Upper lobe of right lung (tissue), 1 donor: ENCODE measurements at places on chromosomes 3 and 15. TPM values are rescaled to one million over a fixed set of nuclear protein-coding genes. Genes with fewer than 3 reads are reported as not detected.

DNA sequence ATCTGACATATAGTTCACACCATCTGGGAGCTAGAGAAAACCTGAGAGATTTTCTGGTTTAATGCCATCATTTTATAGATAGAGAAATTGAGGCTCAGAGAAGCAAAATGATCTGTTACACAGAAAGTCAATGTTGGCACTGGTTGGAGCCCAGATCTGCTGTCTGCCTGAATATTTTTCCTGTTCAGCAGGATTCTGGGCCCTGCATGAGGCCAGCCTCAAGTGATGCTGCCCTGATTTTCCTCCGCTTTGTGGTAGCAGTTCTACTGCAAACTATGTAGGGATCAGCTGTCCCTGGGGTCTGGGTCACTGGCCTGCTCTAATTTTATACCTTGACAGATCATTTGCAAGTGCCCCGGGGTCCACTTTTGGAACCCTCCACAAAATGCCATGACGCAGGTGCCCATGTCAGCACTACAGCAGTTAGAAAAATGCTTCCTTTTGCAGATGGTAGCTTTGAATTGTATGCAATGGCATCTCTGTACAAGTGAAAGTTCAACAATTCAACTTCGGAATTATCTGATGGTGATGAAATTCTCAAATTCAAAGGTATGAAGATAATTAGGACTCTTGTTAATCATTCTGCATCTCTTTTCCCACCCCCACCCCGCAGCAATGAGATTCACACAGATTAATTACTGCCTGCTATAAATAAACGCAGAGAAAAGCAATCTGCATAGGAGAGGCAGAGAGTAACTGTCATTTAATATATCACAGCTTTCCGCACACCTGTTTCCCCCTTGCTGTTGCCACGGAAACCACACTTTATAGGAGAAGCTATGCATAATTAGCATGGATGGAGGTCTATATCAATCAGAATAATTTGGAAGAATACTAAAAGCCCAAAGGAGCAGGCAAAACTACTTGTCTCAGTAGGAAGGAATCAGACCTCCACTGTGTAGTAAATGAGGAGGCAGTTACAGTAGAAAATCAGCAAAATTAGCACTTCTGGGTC is 222.6 kb downstream of the PDCD6IP start:
- H3K4me1 ChIP-seq = no peaks in the 10 kb centered on the region
- H3K4me3 ChIP-seq = no peak overlapping the region
- H3K36me3 ChIP-seq = no peaks in the 10 kb centered on the region
- H3K27me3 ChIP-seq = no peaks in the 10 kb centered on the region

GRCh38 chr3:15610082-15610759 is 8.7 kb downstream of the BTD start:
- DNase-seq = peak; percentile 73
- no peak overlapping the region for H3K27ac ChIP-seq
- H3K36me3 ChIP-seq = no peaks in the 10 kb centered on the region
- H3K4me3 ChIP-seq = no peak overlapping the region
- H3K27me3 ChIP-seq = no peaks in the 10 kb centered on the region

GRCh38 chr3:196712514-196713413 is 587 bp downstream of the PIGX start:
- H3K27me3 ChIP-seq = no peaks in the 10 kb centered on the region
- peaks cover 14% of the 10 kb centered on the region for H3K4me1 ChIP-seq
- DNase-seq = peak; percentile 89

DNA sequence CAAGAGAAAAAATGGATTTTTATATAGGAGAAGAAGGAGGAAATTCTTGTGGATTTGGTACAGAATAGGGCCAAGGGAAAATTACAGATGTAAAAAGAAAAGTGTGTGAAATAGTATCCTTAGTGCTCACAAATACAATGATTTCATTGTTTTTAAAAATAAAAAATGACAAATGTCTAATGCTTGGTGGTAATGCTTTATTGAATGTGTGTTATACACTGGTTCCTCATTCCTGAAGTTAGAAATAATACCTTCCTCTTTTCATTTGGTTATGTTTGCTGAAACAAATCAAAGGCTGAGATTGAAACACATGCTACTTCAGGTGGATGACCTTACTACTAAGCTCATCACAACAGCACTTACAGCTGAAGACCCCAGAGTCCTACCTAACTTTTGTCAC is 37.7 kb upstream of the CCR2 start:
- H3K27ac ChIP-seq = no peak overlapping the region
- H3K27me3 ChIP-seq = no peaks in the 10 kb centered on the region
- H3K36me3 ChIP-seq = no peaks in the 10 kb centered on the region
- DNase-seq = no peak
- no peak overlapping the region for H3K4me3 ChIP-seq
- H3K4me1 ChIP-seq = peaks cover 14% of the 10 kb centered on the region

DNA sequence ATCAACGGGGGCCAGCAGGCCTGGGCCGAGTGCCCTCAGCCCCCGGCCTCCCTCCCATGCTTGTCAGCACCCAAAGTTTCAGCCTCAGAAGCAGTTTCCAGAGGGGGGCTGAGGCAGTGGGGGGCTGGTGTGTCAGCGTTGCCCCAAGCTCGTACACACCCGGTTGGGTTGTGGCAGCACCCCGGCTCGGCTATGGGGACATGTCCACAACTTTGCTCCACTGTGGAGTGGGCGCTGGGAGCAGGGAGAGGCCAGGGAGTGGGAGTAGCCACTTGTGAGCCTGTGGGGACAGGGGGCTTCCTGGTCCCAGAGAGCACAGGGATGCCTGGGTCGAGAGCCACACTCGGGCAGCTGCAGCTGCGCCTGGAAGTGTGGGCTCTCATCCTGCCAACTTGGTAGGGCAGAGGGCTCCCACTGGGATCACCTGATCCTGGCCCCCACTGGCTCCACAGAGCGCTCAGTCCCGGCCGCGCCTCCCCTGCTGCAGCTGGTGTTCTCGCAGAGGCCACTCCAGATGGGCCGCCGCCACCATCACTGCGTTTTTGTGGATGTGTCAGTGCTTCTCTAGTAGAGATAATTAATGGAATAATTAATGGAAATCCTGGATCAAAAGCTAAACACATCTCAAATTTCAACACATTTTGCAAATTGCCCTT is 75.1 kb downstream of the NR1D2 start:
- no peak overlapping the region for H3K4me3 ChIP-seq
- H3K4me1 ChIP-seq = no peaks in the 10 kb centered on the region
- H3K27me3 ChIP-seq = no peaks in the 10 kb centered on the region
- DNase-seq = no peak

Gene EPM2AIP1
- total RNA-seq = 20.1 TPM

DNA sequence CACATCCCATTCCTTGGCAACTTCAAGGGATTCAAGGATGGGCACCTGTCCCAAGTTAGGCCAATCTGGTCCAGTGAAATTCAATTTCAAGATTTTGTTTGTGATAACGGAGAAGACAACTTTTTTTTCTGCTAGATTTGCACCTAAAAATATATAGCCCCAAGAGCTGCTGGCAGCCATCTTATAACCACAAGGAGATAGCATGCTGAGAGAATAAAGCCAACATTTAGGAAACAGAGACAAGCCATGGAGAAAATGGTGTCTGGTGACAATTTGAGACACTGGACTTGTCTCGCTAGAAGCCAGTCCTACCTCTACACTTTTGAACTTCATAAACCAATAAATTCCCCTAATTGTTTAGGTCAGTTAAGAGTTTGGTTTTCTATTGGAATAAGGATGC is 5.4 kb downstream of the PARL start:
- H3K4me3 ChIP-seq = no peak overlapping the region
- H3K27ac ChIP-seq = no peak overlapping the region
- no peaks in the 10 kb centered on the region for H3K27me3 ChIP-seq
- H3K4me1 ChIP-seq = peaks cover 23% of the 10 kb centered on the region
- H3K36me3 ChIP-seq = peaks cover 10% of the 10 kb centered on the region

GRCh38 chr3:44439499-44440295 is 37.8 kb downstream of the ZNF445 start:
- H3K27ac ChIP-seq = peak overlapping the region; percentile 94
- H3K36me3 ChIP-seq = no peaks in the 10 kb centered on the region
- peak; percentile 87 for DNase-seq
- peak overlapping the region; percentile 41 for H3K4me3 ChIP-seq

Gene CTXN2
- total RNA-seq = not detected

DNA sequence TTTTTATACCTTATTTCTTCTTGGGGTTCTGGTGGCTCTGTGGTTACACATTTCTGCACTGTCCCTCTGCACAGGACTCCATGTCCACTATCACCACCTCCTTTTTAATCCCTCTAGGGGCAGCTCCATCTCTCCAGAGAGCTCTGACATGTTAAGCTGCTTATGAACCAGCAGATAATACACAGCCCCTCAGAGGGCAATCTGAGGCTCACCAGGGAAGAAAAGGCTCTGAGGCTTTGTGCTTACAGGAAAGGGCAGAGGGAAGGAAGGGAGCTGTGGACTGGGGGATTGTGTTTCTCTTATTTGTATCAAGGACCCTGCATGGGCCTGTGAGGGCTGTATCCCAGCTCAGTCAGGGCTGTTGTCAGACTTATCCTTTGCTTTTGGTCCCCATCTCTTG is 164.5 kb downstream of the EPHB1 start:
- DNase-seq = no peak
- H3K27me3 ChIP-seq = no peaks in the 10 kb centered on the region
- no peak overlapping the region for H3K4me3 ChIP-seq
- H3K27ac ChIP-seq = no peak overlapping the region

DNA sequence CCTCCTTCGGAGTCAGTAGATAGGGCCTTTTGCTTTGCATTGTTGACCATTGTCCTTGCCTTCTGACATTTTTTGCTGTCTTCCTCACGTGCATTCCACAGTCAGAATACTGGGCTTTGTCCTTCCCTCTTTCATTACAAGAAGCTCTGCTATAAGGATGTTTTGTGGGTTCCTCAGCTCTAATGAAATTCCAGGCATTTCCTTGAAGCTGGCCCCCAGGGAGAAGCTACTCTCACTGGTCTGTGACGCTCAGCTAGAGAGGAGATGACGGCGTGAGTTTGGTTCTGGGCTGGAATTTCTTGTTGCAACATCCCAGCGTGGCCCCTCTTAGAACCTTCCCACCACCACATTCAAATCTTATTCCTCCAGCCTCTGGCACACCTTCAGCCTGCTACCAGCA is 210.2 kb downstream of the TJP1 start:
- H3K4me1 ChIP-seq = no peaks in the 10 kb centered on the region
- no peak overlapping the region for H3K27ac ChIP-seq
- H3K27me3 ChIP-seq = peaks cover 6% of the 10 kb centered on the region
- H3K36me3 ChIP-seq = no peaks in the 10 kb centered on the region
- H3K4me3 ChIP-seq = no peak overlapping the region

DNA sequence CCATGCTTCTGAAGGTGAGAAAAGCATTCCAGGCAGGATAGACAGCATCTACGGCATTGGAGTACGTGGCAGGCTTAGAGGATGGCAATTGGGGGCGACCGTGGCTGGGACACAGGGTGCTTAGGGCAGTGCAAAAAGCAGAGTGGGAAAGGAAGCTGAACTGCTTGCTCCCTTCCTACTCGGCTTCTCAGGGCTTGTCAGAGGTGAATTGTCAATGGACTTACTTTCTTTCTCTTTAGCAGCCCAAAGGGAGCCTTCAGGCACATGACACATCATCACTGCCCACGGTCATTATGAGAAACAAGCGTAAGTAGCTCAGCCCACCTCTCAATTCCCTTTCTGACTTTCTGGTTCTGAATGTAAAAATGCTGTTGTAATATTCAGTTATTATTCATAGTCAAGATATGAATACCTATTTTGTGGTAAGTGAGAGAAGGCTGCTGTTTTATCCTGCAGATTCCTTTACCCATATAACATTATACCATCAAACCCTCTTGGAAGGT is 84.3 kb downstream of the KLHL25 start:
- peaks cover 32% of the 10 kb centered on the region for H3K4me1 ChIP-seq
- H3K36me3 ChIP-seq = peaks cover 73% of the 10 kb centered on the region
- H3K27me3 ChIP-seq = no peaks in the 10 kb centered on the region
- H3K27ac ChIP-seq = no peak overlapping the region
- H3K4me3 ChIP-seq = no peak overlapping the region
- DNase-seq = no peak

DNA sequence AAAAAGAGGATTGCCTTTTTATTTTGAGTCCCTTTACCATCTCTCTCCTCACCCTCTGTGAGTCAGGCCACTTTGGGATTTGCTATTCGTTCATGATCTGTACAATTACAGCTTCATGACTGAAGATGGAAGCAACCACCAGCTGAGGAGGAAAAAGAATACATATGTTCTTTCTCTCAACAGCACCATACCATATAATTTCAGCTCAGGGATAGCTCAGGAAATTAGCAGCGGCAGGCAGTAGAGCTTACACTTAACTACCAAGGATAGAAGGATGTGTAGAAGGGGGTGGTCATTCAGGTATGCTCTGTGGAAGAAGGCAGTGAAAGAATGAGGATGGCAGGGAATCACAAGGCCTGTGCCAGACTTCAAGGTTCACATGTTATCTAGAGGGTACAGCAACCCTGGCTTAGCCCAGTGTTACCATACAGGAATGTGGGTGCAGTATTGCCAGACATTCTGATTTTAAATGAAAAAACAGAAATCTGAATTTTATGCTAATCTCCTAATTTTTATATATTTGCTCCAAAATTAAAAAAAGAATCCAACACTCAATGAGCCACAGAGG is 17.9 kb downstream of the PLS1 start:
- no peaks in the 10 kb centered on the region for H3K4me1 ChIP-seq
- DNase-seq = no peak
- H3K27ac ChIP-seq = no peak overlapping the region
- no peaks in the 10 kb centered on the region for H3K27me3 ChIP-seq
- no peak overlapping the region for H3K4me3 ChIP-seq

- H3K36me3 ChIP-seq = no peaks in the 10 kb centered on the region
- H3K4me3 ChIP-seq = no peak overlapping the region
- no peak for DNase-seq
- H3K27ac ChIP-seq = no peak overlapping the region
Observed at GRCh38 chr3:144308396-144308795, 336.8 kb downstream of the DIPK2A start.

DNA sequence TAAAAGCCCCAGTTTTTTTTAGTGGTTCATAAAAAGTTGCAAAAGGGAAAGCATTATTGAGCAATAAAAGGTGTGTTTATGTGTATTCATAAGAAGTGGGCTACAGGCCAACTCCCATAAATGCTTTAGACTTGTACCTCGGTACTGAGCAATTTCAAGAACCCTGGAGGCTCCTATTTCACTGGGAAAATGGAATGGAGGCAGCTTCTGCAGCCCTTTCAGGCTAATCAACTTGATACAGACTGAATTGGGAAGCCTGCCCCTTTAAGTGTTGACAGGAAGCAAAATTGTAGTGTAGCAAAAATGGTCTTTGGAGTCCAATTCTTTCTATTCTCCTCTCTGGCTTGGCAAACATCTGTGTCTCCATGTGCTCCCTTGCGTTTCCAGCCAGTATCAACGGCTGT is 118.8 kb downstream of the ECT2 start:
- DNase-seq = no peak
- no peaks in the 10 kb centered on the region for H3K36me3 ChIP-seq
- H3K4me1 ChIP-seq = peaks cover 11% of the 10 kb centered on the region
- H3K27me3 ChIP-seq = no peaks in the 10 kb centered on the region
- H3K27ac ChIP-seq = no peak overlapping the region

DNA sequence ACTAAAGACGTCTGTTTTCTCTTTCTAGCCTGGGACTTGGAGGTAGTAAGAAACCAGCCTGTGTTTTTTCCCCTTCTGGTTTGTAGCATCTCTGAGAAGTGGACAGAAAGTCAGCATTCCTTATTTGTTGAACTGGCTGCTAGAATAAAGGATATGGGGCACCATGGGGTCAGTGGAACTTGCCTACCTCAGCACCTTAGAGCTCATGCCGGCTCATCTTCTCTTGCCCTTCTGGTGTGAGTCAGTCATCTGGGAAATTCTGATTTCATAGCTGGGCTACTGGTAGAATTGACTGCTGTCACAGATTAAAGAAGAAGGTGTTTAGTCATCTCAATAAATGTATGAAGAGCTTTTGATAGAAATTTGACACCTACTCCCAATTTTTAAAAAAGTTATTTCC is 202.7 kb upstream of the TOPAZ1 start:
- H3K4me1 ChIP-seq = no peaks in the 10 kb centered on the region
- H3K27ac ChIP-seq = no peak overlapping the region
- H3K4me3 ChIP-seq = no peak overlapping the region
- H3K27me3 ChIP-seq = no peaks in the 10 kb centered on the region
